Cardiac septum (tissue), 1 donor: ENCODE measurements at places on chromosomes 16 and 17. TPM values are rescaled to one million over a fixed set of nuclear protein-coding genes. Genes with fewer than 3 reads are reported as not detected.

PRSS27 gene
- 0.40 TPM for total RNA-seq

DNA sequence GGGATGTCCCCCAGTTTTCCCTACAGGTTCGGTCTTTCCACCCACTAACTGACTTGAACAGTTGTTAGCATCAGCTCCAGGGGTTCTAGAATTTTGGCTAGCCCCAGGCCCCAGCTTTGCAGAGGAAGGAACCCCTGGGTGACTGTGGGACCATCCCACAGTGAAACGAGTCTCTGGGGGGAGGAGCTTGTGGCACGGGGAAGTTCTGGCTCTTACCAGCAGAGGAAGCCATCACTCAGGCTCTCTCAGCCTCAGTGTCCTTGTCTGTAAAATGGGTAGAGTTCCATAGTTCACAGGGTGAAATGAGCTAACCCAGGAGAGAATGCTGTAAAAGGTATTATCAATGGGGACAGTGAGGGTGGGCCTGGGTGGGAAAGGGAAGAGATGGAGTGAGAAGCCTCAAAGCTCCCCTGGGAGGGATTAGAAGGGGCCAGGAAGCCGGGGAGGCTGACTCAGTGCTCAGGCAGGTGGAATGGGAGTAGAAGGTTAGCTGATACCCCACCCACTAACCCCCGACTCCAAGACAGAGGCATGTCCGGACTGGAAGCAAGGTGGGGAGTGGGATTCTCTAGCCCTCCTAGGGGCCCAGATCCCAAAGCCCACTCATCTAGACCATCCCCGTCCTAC, 30.9 kb upstream of the CDC42EP4 start:
- DNase-seq: no peak

KRT31 gene
- total RNA-seq: not detected

DNA sequence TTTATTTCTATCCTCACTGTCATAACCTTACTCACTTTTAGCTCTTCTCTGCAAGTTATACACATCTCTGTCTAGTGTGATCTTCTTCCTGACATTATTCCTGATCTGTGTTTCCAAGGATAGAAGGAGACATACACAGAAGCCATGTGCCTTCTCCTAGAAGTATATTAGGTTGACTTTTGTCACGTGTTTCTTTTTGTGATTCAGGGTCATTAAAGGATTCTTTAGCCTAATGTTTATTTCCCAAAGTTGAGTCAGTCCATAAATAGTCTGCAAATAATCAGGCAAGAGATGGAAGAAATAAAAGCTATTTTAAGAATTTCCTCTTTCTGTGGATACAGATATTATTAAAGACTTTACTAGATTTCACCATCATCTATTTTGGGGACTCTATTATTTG, 214.1 kb upstream of the GOT2 start:
- no peak for DNase-seq

CAVIN1 gene
- 358 TPM for total RNA-seq

DNA sequence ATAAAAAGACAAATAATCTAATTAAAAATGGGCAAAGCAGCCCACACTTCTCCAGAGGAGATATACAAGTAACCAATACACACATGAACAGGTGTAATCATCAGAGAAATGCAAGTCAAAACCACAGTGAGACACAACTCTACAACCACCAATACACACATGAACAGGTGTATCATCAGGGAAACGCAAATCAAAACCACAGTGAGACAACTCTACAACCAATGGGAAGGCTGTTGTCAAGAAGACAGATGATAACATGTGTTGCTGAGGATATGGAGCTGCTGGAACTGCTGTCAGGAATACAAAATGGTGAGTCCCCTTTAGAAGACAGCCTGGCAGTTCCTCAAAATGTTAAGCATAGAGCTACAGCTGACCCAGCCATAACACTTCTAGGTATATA, 22.5 kb upstream of the ENGASE start:
- DNase-seq: no peak

PPL gene
- total RNA-seq: 5.6 TPM

DNA sequence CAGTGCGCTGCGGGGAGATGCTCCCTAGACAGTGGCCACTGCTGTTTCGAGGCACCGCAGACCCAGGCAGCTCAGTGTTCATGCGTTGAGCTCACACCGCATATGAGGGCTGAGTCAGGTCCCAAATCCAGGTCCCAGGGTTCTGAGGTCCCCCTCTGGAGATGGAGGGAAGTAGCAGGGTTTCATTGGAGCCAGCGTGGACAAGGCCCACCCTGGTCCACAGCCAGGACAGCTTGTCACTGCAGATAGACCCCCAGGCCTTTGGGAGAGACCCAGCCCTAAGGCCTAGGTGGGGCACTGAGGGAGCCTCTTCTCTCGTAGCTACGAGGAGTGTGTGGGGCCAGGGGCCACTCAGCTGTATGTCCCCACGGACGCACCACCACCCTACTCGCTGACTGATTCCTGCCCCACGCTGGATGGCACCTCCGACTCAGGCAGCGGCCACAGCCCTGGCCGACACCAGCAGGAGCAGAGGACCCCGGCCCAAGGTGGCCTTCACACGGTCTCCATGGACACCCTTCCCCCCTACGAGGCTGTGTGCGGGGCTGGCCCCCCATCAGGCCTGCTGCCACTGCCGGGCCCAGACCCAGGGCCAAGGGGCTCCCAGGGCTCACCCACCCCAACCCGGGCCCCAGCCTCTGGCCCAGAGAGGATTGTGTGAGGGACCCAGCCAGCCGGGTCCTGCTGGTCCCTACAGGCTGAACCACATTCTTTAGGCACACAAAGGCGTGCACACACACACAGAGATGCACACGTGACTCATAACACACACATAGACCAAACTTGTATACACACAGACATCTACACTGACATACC, 53.4 kb downstream of the BEAN1 start:
- DNase-seq: no peak

DNA sequence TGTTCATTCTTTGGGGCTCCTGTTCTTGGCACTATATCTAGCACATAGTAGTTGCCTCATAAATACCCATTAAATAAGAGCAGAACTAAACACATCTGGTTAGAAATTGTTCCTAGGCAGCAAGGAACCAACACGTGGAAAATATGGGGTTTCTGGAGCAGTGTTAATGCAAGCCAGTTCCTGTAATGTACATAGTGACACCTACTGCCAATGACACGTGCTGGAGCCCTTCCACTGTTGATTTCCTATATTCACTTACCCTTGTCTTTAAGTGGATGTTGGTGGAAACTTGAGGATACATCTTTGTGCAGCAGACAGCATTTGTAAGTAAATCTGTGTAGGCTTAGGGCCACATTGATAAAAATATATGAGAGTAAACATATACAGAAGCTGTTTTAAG, 1.6 kb upstream of the IRF8 start:
- no peak for DNase-seq

- DNase-seq: no peak
These were observed 20.8 kb downstream of the GNA13 start for GRCh38 chr17:65035704-65036103.

PIK3R5 gene
- 2.0 TPM for total RNA-seq

GRCh38 chr16:835373-835772, 34.8 kb upstream of the GNG13 start:
- no peak for DNase-seq

CLN3 gene
- total RNA-seq: 9.1 TPM

SLC35G6 gene
- total RNA-seq: not detected

PIGS gene
- total RNA-seq: 51.5 TPM

GRCh38 chr16:4591706-4592470, 22.8 kb downstream of the UBALD1 start:
- no peak for DNase-seq
